Head of caudate nucleus (tissue), 42 donors: ENCODE measurements at places on chromosomes 2 and 18.

- DNase-seq = no peak
Observed at GRCh38 chr2:225340923-225341322, 58.6 kb upstream of the NYAP2 start.

GRCh38 chr2:38652431-38653273, 13.3 kb upstream of the GALM start:
- no peak for DNase-seq

DNA sequence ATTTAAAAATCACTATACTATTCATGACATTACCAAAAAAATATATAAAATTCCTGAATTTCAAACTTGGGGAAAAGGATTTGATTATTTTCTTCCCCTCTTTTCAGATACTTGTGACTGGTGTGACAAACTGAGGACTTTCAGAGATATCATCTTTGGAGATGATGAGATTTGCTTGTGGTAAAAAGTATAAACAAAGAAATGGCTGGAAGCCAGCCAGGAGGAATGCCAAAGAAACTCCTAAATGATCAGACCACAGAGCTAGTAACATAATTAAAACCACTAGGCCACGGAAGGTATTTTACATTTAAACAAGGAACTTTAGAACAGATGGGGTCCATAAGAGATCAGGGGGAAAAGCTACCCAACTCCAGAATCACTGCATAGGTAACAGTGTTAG, 58.7 kb downstream of the PIGN start:
- no peak for DNase-seq

GRCh38 chr2:30487603-30488002, 40.6 kb downstream of the LCLAT1 start:
- DNase-seq = no peak

DNA sequence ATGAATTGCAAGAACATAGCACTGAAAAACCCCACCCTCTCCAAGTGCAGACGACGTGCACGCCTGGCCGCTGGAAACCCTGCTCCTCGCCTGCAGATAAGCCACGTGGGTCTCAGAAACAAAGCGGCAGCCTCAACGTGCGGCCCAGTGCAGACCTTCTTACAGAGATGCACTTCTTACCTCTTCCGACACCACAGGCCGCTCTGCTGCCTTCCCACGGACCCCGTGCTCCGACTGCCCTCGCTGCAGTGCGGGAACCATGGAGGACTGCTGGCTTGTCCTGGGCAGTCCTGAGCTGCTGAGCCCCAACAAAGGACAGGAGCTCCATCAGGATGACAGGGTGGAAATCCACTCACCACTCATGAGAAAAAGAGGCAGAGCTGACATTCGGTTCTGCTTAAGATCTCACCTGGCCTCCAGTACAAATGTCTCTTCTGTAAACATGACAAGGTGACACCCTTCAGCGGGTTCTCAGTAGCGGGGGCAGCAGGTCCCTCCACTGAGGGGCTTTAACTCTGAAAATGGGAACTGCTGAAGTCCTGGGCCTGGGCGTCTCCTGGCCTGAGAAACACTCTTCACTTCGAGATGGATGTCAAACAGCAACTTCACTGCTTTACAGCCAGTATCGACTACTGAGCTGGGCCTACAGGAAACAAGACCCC, 6.2 kb downstream of the COPS9 start:
- DNase-seq = no peak

DNA sequence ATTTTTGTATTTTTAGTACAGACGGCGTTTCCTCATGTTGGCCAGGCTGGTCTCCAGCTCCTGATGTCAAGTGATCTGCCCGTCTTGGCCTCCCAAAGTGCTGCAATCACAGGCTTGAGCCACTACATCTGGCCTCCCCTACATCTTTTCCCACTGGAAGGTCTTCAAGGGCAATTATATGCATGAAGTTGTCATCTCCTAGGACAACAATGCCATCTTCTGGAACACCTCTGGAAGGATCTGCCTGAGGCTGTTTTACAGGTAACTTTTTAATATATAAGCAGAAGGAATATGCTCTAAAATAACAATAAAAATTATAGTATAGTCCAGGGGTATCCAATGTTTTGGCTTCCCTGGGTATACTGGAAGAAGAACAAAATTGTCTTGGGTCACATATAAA, 321.4 kb downstream of the AFF3 start:
- no peak for DNase-seq

GRCh38 chr2:42324949-42325348, 36.1 kb downstream of the COX7A2L start:
- DNase-seq = no peak

DNA sequence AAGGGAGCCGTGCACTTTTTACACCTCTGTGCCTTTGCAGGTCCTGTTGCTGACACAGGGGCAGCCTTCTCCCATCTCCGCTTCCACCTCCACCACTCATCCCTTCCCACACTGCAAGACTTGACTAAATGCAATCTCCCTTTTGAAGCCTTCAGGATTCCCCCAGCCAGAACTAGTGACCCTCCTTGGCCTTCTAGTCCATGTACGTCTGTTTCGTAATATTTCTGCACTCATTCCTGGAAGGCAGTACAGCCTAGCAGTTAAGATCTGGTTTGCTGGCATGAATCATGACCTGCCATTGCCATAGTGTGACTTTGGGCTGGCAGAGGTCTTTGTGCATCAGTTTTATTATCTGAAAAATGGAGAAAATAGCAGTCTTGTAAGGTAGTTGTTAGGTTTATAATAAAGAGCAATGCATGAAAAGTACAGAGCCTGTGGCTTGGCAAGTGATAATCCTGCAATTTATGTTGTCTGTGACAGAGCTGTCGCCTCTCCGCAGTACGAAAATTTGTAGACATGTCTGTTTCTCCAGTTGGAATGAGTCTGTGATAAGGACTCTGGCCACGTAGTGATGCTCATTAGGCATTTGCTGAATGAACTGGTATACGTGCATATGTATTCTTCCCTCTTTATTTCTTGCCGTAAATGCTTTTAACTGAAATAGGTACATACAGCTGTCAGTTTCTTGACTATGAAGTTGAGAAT, 36.7 kb downstream of the NCK2 start:
- no peak for DNase-seq

DNA sequence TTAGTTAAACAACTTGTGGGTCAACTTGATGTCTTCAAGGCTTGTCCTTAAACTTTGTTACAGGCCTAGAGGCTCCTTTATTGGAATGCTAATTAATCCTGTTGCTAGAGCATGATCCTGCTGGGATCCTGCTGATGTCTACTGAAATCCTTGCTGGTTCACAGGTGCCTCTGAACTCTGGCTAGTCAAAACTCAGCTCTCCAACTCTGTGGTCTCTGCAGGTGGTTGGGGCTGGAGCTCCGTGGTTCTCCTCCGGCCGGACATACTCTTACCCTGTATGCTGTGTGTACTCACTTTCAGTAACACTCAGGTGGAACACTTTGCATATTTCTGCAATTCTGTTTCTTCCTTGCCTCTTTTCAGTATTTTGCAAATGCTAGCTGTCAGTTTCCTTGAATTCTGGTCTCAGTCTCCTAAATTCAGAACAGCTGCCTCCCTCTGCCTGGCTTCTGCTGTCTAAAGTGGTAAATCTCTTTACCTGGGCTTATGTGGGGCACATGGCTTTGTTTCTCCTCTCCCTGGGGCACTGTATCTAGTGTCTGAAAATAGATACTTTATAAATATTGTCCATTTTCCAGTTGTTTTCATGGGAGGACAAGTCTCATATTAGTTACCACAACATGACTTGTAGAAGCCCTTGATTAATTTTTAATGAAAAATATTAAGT, 113.0 kb downstream of the ATP9B start:
- no peak for DNase-seq

- no peak for DNase-seq
Observed at GRCh38 chr2:25201794-25202193, 33.4 kb upstream of the POMC start.

- DNase-seq = no peak
Observed at GRCh38 chr18:31064130-31064529, 21.6 kb upstream of the DSC3 start.

DNA sequence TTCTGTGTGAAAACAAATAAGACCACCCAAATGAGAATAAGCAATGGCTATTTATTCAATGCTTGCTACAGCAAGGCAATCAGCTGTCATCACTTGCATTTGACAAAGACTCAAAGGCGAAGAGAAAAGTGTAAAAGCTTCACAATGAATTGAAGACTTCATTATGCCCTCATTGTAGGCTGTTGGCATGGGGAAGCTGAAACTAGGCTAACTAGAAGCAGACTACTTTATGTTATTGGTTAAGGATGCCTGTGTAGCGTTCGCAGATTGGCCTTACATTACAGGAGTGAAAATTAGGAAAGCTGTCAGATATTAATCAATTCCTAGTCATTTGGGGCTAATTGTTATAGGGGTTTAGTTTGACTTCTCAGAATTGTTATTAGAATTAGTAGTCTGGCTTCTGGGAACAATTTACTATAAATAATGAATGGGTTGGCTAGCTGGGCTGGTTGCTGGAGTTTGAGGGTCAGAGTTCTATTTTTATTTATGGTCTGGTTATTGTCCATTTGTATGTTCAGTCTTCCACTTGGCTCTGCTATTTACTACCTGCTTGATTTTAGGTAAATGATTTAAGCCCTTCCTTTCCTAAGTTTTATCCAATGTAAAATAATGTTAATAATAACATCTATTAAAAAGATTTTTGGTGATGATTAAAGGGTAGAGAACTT, 437.2 kb upstream of the SYT4 start:
- no peak for DNase-seq

- DNase-seq = no peak
Observed at GRCh38 chr2:23206650-23207049, 178.3 kb upstream of the KLHL29 start.

DNA sequence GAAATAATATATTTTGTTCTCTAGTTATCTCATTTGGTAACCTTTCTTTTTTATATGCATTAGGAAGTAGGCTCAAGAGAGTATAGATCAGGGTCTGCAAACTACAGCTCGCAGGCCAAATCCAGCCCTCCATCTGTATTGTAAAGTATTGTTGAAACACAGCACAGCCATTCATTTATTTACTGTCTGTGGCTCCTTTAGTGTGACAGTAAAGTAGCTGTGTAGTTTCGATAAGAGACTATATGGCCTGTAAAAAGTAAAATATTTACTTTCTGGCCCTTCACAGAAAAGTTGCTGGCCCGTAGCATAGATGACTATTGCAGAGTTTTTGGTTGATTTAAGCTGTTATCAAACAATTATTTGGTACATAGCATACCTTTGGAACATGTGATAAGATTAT, 67.6 kb downstream of the MIB1 start:
- DNase-seq = no peak
